ENCODE measurements at places on chromosomes 6 and 20. TPM values are rescaled to one million over a fixed set of nuclear protein-coding genes. Genes with fewer than 3 reads are reported as not detected.
A peak's percentile ranks its signal among the peaks of the same experiment; 100 is the strongest.

Gene LBP
- total RNA-seq, result not detected

Gene TENT5A
- 50.9 TPM for total RNA-seq

Gene NKX2-2
- total RNA-seq, result 15.4 TPM

Gene TGM3
- 1.5 TPM for total RNA-seq

Gene DHX16
- total RNA-seq, result 29.6 TPM

DNA sequence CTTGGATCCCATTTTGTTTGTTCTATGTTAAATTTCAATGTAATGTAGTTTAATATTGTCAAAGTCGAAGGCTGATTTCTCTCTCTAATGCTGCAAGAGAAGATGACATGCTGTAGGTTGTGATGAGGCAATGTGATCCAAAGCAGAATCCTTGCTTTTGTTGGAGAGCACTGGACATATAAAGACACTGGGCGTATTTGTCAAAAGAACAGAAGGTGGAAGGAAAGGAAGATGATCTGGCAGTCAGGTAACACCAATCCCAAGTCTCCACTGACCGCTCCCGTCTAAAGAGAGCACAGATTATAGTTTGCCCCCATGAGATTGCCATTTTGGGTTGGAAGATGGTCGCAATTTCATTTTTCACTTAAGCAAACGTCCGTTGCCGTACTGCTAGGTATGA, 935 bp upstream of the RFX6 start:
- H3K36me3 ChIP-seq, result no peaks in the 10 kb centered on the region
- peak overlapping the region; percentile 78 for H3K4me3 ChIP-seq
- DNase-seq, result no peak
- peaks cover 62% of the 10 kb centered on the region for H3K27me3 ChIP-seq
- H3K27ac ChIP-seq, result peak overlapping the region; percentile 4

DNA sequence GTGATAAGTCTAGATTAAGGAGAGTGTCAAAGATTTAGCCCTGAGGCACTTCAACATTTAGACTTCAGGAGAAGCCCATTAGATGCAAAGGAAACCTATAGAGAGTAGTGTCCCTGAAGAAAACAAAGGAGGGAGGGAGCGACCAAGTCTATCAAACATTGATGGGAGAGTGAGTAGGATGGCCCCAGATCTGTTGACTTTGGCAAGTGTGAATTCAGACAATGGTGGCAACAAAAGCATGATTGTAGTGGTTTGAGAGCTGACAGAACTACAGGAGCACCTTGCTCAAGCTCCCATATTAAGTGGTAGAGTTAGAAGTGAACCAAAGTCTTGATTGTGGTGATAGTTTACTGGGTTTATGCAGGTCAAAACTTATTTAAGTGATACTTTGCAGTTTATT, 979 bp upstream of the ABCF1 start:
- peak overlapping the region; percentile 98 for H3K27ac ChIP-seq
- DNase-seq, result no peak
- peaks cover 4% of the 10 kb centered on the region for H3K27me3 ChIP-seq
- peaks cover 29% of the 10 kb centered on the region for H3K4me1 ChIP-seq

- H3K27me3 ChIP-seq, result no peaks in the 10 kb centered on the region
- DNase-seq, result no peak
These were observed 330.1 kb upstream of the MARCKS start for GRCh38 chr6:113526995-113527394.

DNA sequence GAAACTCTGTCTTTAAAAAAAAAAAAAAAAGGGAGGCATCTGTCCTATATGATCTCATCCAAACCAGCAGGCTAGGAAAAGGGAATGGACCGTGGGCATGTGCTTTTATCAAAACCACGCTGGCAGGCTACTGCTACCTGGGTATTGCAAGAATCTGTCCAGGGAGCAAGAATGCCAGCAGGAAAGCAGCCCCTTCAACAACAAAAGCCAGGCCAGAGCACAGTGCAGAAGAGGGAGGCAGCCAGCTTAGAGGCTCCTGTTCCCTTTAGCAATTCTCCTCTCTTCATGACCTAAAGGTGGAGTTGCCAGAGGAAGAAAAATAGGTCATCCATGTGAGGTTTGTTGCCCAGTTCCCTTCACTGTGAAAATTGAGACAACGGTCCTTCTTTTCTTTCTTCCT, 18.2 kb downstream of the TBC1D20 start:
- H3K4me1 ChIP-seq, result peaks cover 12% of the 10 kb centered on the region
- DNase-seq, result no peak
- H3K4me3 ChIP-seq, result no peak overlapping the region
- peaks cover 27% of the 10 kb centered on the region for H3K36me3 ChIP-seq
- no peaks in the 10 kb centered on the region for H3K27me3 ChIP-seq
- H3K27ac ChIP-seq, result no peak overlapping the region

- no peak overlapping the region for H3K4me3 ChIP-seq
- peaks cover 16% of the 10 kb centered on the region for H3K27me3 ChIP-seq
- H3K27ac ChIP-seq, result no peak overlapping the region
- H3K4me1 ChIP-seq, result no peaks in the 10 kb centered on the region
These were observed 41.3 kb upstream of the B3GAT2 start for GRCh38 chr6:70998148-70998547.

- H3K4me1 ChIP-seq, result peaks cover 19% of the 10 kb centered on the region
- H3K4me3 ChIP-seq, result no peak overlapping the region
- H3K36me3 ChIP-seq, result no peaks in the 10 kb centered on the region
- no peak overlapping the region for H3K27ac ChIP-seq
- H3K27me3 ChIP-seq, result no peaks in the 10 kb centered on the region
These were observed 128.0 kb downstream of the PHACTR1 start for GRCh38 chr6:12844284-12845223.

- peak overlapping the region; percentile 83 for H3K4me3 ChIP-seq
- H3K36me3 ChIP-seq, result no peaks in the 10 kb centered on the region
- no peak for DNase-seq
- H3K27me3 ChIP-seq, result peaks cover 99% of the 10 kb centered on the region
- no peak overlapping the region for H3K27ac ChIP-seq
- H3K4me1 ChIP-seq, result peaks cover 13% of the 10 kb centered on the region
These were observed 27.1 kb downstream of the ULBP1 start for GRCh38 chr6:149990661-149991471.

GRCh38 chr6:97049253-97050011, 124.9 kb downstream of the KLHL32 start:
- peaks cover 2% of the 10 kb centered on the region for H3K27me3 ChIP-seq
- H3K4me1 ChIP-seq, result no peaks in the 10 kb centered on the region
- no peaks in the 10 kb centered on the region for H3K36me3 ChIP-seq
- H3K27ac ChIP-seq, result no peak overlapping the region
- no peak for DNase-seq
- no peak overlapping the region for H3K4me3 ChIP-seq

DNA sequence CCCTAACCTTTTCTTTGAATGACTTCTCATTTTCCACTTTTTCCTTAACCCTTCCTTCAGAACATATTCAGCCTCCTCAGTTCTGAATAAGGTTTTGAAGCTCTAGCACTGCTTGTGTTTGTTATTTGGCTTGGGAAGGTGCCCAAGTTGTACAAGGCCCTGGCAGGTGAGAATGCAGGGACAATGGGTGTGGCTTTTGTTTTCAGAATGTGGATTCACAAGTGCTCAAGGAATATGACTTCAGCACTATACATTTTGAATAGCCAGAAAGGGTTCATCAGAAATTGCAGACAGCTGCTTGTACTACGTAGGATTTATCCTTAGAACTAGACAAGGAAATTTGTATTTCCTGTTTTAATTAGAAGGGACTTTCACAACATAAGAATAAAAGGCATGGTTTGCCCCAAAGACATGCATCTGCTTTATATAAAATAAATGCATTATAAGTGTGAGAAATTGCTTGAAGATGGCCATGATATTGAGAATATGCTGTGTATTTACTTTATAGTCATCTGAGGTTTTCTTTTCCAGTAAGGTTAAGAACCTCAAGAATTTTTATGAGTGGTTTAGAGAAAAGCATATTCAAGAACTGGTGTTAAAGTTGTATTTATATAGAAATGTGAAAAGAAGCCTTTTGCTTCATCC, 29.3 kb upstream of the PRDM1 start:
- no peak overlapping the region for H3K27ac ChIP-seq
- H3K4me1 ChIP-seq, result peaks cover 10% of the 10 kb centered on the region
- DNase-seq, result no peak
- no peak overlapping the region for H3K4me3 ChIP-seq

GRCh38 chr6:40584741-40585140, 2.4 kb downstream of the LRFN2 start:
- H3K27me3 ChIP-seq, result peaks cover 56% of the 10 kb centered on the region
- no peak for DNase-seq
- H3K36me3 ChIP-seq, result no peaks in the 10 kb centered on the region
- peak overlapping the region; percentile 91 for H3K4me3 ChIP-seq
- peaks cover 16% of the 10 kb centered on the region for H3K4me1 ChIP-seq
- no peak overlapping the region for H3K27ac ChIP-seq

GRCh38 chr6:132685009-132685408, 26.0 kb upstream of the TAAR1 start:
- no peak for DNase-seq
- no peaks in the 10 kb centered on the region for H3K27me3 ChIP-seq
- no peaks in the 10 kb centered on the region for H3K36me3 ChIP-seq
- no peaks in the 10 kb centered on the region for H3K4me1 ChIP-seq
- no peak overlapping the region for H3K4me3 ChIP-seq

GRCh38 chr6:46972531-46972930, 50.8 kb upstream of the ADGRF5 start:
- H3K4me3 ChIP-seq, result no peak overlapping the region
- H3K4me1 ChIP-seq, result no peaks in the 10 kb centered on the region

GRCh38 chr6:36333171-36333895, 3.4 kb downstream of the BNIP5 start:
- H3K4me1 ChIP-seq, result peaks cover 22% of the 10 kb centered on the region
- H3K4me3 ChIP-seq, result no peak overlapping the region
- H3K36me3 ChIP-seq, result no peaks in the 10 kb centered on the region
- no peak overlapping the region for H3K27ac ChIP-seq
- DNase-seq, result no peak
- H3K27me3 ChIP-seq, result peaks cover 28% of the 10 kb centered on the region

DNA sequence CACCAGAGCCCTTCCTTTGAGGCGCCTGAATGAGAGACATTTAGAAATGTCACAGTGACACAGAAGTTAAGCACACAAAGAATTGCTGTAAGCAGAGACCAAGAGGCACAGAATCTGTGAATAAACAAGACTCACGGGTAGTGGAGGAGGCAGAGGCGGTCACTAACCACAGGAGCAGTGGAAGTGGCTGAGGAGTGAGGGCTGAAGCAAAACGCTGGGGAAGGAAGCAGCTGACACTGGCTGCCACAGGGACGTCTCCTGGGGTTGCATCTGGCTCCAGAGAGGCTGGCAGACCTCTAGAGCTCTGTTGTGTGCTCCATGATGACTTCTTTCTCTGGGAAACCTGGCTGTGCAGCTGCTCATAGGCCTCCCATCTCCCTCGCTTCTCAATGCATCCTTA, 65.0 kb upstream of the SLC2A12 start:
- no peak overlapping the region for H3K4me3 ChIP-seq
- no peak overlapping the region for H3K27ac ChIP-seq
- peaks cover 13% of the 10 kb centered on the region for H3K4me1 ChIP-seq
- no peak for DNase-seq
- no peaks in the 10 kb centered on the region for H3K36me3 ChIP-seq

DNA sequence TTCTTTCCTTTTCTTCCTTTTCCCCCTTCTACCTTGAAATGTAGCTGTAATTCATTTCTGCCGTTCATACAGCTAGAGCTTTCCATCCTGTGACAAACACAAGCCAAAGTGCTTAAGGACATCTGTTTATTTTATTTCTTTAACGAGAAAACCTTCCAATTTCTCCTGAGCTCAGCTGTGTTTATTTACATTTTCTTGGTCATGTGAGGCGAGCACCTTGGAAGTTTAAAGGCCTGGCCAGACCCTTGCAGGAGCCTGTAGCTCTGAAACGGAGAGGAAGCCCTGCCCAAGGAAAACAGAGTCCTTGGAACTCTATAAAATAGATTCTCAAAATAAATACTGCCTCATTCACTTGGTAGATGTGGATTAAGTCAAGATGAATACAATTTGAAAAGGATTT, 223.1 kb downstream of the EYA2 start:
- H3K27me3 ChIP-seq, result no peaks in the 10 kb centered on the region
- peaks cover 16% of the 10 kb centered on the region for H3K4me1 ChIP-seq
- no peak for DNase-seq

DNA sequence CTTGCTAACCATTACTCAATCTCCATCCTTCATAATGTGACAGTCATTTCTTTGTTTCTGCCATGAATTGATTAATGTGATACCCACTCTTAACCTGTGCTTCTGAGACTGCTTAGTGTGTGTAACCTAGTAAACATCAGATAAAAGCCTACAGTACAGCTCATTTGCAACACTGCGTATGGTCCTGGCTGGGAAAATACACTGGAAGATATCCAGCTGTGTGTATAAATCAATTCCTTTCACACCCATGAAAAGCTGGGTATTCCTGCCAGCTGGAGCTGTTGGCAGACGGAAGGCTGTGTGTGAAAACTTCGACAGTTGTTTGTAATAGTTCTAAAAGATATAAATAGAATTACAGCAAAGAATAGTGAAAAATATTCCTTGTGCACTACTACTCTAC, 509.2 kb downstream of the FRK start:
- no peaks in the 10 kb centered on the region for H3K36me3 ChIP-seq
- no peak overlapping the region for H3K4me3 ChIP-seq
- H3K27me3 ChIP-seq, result no peaks in the 10 kb centered on the region
- H3K4me1 ChIP-seq, result peaks cover 5% of the 10 kb centered on the region
- no peak overlapping the region for H3K27ac ChIP-seq

DNA sequence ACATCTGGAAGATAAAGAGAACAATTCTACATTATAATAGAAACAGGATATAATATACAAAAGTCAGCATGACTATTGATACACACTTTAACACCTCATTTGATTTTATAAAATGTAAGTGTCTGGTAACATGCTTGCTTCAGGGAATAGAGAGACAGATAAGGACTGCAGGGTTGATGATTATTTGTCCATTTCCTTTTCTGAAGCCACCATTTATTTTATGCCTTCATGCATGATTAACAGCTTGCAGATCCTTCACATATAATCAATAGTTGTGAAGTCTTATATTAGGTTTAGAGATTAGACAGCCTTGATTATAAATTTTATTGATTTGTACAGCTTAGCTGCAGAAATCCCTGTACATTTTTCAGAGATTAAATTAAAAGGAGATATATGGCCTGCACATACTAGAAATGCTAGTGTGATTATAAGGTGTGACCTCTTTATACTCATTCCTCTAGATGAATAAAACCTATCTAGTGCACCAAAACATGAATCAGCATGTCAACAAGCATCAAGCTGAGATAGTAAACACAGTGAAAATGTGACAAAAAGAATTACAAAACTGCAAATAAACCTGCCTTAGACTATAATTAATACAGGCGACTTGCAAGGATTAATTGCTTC, 198.8 kb upstream of the THEMIS start:
- no peak for DNase-seq
- H3K27me3 ChIP-seq, result no peaks in the 10 kb centered on the region
- H3K36me3 ChIP-seq, result peaks cover 9% of the 10 kb centered on the region
- peaks cover 12% of the 10 kb centered on the region for H3K4me1 ChIP-seq
- H3K27ac ChIP-seq, result no peak overlapping the region

- H3K27me3 ChIP-seq, result no peaks in the 10 kb centered on the region
- no peak overlapping the region for H3K4me3 ChIP-seq
- peak; percentile 67 for DNase-seq
- no peak overlapping the region for H3K27ac ChIP-seq
These were observed 1729.5 kb downstream of the GRIK2 start for GRCh38 chr6:103122766-103123601.
